H9 (cell line): ENCODE measurements at places on chromosomes 11 and 22. TPM values are rescaled to one million over a fixed set of nuclear protein-coding genes. Genes with fewer than 3 reads are reported as not detected.

Gene SLC5A4
- total RNA-seq: not detected in 2 replicates

Gene SLC29A2
- 29.7 and 29.8 TPM in 2 replicates for total RNA-seq

Gene HBB
- not detected in 2 replicates for total RNA-seq

Gene FGF19
- total RNA-seq: 7.4 and 7.7 TPM in 2 replicates

Gene ST14
- 22.4 and 22.9 TPM in 2 replicates for total RNA-seq

Gene DMC1
- total RNA-seq: 6.1 and 6.8 TPM in 2 replicates

Gene CEP126
- total RNA-seq: 1.2 TPM in 2 replicates

Gene AMPD3
- 4.6 and 5.9 TPM in 2 replicates for total RNA-seq

Gene ADAMTS15
- total RNA-seq: 1.3 and 1.5 TPM in 2 replicates
